ENCODE measurements at places on chromosomes 5 and 9.

DNA sequence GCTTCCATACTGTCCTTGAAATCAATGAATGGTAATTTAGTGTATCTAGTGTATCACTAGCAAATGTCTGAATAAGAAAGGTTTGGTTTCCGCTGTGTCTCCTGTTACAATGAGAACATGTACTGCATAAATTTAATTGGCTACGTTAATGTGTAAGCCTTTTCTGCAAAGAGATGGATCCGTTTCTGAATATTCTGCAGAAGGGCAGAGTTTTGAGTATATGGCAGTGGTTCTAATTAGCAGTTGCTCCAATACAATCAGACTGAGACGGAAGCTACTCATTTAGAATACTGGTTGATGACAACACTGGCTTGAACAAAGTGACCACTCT is 555 bp upstream of the PCDHGC4 start:
- DNase-seq, result no peak

DNA sequence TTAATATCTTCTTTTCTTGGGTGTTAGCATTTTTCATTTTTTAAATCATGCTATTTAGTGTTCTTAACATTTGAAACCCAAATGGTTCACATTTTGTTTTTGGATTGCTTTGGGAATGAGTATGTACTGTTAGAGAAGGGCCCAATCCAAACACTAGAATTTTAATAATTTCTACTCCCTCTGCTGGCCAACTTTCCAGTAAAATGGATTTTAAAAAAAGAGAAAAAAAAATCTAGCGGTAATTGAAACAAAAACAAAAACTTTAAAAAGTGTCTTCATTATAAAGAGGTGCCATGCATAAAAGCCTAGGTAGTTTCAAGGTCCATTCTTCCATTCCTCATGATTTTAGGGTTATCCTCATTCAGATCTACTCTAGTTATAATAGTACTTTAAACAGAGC is 32.1 kb upstream of the RICTOR start:
- no peak for DNase-seq

- peak; percentile 36 for DNase-seq
Observed at GRCh38 chr9:2809692-2810419, 34.0 kb downstream of the PUM3 start.

GRCh38 chr9:126838895-126839294 is 21.5 kb upstream of the ZBTB34 start:
- DNase-seq, result no peak

- no peak for DNase-seq
Observed at GRCh38 chr5:32753051-32753450, 41.9 kb downstream of the NPR3 start.

- DNase-seq, result no peak
Observed at GRCh38 chr5:110899566-110900412, 161.0 kb downstream of the SLC25A46 start.

DNA sequence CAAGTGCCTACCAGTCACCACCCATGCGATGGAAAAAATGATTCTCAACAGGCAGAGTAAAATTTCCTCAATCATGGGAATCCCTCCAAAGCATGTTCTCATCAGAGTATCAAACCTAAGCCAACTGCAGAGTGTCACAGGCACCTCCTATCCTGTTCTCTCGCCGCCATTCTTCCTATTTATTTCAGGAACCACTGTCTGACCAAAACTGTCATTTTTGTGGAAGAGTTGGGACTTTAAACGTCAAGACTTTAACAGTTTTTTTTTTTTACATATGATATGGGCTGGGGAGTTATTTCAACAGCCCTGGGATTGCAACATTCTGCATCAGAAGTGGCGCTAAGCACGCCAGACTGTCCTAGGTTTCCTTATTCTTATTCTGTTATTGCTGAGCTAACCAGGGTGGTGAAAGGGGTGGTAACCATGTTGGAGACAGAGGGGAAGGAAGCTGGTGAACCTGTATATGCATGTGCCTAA is 29.5 kb downstream of the PFDN1 start:
- DNase-seq, result no peak

- no peak for DNase-seq
Observed at GRCh38 chr9:134029248-134030226, 4.3 kb downstream of the BRD3OS start.

DNA sequence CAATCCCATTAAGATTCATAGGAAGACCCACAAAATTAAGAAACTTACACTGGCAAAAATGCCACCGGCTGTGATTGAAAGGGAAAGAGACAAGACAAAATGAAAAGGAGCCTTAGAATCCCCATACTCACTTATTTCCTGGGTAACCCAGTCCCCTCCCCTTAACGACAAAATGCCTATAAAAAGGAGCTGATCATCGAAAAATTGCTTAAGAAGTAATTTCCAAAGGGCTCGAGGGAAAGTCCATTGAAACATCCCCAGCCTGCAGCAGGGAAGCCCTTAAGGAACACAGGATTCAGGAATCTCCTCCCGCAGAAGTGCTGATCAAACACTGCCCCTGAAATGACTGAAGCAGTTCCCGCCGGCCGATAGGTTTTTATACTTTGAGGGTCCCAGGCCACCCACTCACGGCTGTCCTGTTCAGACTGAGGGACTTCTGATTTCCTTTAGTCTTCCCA is 677 bp upstream of the ZNF79 start:
- DNase-seq, result no peak

GRCh38 chr5:169695025-169695625 is 58.0 kb downstream of the DOCK2 start:
- DNase-seq, result no peak

DNA sequence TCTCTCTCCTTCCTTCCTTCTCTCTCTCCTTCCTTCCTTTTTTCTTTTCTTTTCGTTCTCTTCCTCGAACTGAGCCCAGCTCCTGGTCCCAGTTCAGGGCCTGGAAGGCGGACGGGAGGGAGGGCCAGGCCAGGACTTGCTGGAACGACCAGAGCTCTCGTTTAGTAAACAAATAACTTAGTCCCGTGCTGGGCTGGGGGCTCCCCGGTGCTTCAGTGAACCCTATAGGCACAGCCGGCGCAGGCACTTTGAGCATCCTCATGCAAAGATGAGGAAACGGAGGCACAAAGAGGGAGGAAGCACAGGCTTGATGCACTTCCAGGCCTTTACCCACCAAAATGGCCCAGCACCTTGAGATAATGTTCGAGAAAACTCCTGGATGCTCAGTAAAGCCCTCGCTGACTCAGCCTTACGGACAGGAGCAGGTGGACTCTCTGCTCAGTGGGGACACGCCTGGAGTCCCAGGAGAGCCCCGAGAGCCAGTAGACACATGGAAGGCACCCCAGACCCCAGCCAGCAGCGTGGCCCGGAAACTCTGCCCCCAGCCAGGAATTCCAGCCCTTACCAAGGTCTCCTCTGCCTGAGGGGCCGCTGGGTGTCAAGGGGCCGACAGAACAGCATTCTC is 18.8 kb downstream of the FAM163B start:
- no peak for DNase-seq

Data from neuronal stem cell (in vitro differentiated cells).